ENCODE measurements at places on chromosomes 11 and 22. TPM values are rescaled to one million over a fixed set of nuclear protein-coding genes. Genes with fewer than 3 reads are reported as not detected.

KCNE3 gene
- total RNA-seq = 0.55 TPM

DNA sequence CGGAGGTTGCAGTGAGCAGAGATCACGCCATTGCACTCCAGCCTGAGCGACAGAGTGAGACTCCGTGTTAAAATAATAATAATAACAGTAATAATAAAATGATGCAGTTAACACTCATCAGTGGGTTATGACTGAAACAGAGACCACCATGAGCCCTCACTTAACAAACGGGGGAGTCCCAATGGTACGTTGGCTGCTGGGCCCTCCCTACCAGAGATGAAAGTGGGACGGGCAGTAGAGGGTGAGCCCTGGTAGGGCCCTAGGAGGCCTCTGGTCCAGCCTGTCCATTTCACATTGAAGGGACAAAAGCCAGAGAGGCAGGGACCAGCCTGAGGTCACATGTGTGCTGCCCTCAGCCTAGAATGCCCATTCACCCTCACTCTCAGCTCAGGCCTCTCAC, 13.7 kb upstream of the KIAA0930 start:
- no peak for DNase-seq

TRIM5 gene
- 29.0 TPM for total RNA-seq

DNA sequence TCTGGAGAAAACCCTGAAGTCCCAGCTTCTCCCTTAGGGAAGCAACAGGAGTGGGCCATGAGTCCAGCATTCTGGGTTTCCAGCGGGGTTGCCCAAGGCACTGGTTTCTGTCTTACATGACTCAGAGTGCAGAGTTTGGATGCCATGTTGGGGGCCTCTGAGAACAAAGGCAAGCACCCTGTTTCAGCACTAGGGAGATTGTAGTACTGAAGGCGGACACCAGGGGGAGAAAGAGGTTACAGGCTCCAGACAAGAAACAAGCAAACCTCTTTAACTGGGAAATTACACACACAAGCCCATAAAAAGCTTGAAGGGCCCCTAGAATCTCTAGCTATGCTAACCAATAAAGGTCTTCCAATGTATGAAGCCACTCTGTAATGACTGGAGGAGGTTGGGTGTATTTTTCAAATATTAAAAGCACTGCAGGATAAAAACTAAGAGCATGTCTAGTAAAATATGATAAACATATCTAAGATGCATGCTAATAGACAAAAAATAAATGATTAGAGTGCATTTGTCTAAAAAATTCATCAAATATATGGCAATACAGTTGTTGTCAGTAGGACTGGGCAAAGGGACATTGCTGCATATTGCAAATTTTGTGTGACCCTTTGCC, 7.1 kb downstream of the MS4A6E start:
- no peak for DNase-seq

DNA sequence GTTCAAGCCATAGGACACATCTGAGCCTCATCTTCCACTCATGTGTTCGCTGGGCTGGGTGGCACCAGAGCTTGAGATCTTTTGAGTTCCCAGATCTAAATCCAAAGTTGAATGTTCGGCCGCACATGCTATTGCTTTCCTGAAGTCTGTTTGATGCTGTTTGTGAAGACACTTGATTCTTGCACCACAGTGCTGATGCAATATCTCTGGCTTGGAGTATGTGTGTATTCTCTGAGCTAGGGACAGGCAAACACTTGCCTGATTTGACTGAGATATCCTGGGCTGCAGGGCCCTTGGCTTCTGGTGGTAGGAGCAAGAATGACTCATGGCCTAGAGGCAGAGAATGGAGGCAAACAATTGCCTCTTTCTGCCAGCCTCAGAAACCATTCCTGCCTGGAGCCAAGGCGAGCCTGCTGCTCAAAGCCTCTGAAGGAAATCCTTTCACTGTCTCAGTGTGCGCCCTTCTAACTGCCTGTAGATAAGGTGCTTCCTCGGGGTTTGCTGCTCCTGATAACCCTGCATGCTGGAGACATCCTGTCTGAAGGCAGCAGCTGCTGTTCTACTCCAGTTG, 73.0 kb downstream of the CYB5R2 start:
- peak; percentile 39 for DNase-seq

DNA sequence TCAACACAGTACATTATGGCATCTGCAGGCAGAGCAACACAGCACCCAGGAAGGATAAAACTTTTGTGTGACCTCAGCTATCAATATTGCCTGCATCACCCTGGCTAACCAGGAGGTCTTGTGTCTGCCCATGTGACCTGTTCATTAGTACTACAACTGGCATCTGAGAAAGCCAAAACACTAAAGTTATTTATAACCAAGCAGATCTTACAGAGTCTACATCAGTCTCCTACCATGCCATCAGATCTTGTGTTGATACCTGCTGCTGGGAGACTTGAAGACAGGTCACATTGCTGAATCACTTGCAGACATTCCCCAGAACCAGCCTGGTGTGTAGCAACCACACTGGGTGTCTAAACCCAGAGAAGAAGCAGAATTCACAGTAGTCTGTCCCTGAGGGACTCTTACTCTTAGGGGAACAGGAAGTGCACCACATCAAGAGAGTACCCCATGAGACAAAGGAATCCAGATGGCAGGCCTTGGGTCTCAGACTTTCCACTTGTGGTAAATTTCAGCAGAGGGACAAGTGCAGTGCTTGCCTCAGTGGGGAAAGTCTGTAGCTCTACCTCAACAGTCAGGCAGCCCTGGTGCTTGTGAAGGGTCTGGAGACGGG, 7.0 kb downstream of the OR9G1 start:
- DNase-seq = no peak

CDCA5 gene
- 6.9 TPM for total RNA-seq

DNA sequence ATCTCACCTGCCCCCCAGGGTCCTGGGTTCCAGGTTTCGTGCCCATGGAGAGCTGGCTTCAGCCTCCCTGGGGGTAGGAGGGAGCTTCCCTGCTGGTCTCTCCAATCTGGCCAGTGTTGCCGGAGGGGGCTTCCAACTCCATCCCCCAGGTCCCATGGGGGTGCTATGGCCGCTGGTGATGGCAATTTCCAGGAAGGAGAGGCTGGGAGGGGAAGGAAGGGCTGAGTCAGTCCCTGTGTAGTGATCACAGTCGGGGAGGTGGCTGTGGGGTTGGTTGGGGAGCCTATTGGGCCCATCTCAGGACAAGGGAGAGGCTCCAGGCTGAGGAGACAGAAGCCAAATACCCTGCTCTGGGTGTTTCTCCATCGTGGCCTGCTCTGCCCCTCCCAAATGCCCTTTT, 5.7 kb upstream of the CDC42EP2 start:
- no peak for DNase-seq

TEX54 gene
- total RNA-seq = not detected

DNA sequence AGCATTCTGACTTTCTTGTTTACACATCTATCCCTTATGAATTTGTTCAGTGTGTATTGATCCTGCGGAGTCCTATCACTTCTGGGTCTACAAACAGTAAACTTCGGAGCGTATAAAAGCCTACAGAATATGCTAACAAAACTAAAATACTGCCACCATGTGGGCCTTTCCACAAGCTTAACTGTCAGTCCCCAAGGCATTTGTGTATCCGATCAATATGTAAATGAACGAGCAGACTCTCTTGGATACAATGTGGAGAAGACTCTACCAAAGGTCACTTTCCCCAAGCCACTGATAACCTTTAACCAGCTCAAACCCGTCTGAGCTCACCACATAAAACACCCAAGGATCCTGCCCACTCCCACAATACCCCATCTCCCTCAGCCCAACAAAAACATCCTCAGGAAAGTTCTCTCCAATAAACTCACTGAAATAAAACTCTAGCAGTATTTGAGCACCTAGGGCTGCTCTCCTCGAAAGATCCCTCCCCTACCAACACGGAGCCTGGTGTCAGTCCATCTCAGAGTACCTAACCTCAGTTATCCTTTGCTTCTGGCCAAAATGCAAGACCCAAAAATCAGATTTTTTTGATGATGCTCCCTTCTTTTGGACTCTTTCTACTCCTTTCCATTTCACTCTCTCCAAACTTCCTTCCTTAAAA, 17.8 kb downstream of the ADA2 start:
- DNase-seq = no peak

CBLIF gene
- not detected for total RNA-seq

CARNS1 gene
- total RNA-seq = 0.21 TPM

OR10D3 gene
- not detected for total RNA-seq

- peak; percentile 21 for DNase-seq
Observed at GRCh38 chr11:35714882-35715627, 52.5 kb downstream of the TRIM44 start.

DNA sequence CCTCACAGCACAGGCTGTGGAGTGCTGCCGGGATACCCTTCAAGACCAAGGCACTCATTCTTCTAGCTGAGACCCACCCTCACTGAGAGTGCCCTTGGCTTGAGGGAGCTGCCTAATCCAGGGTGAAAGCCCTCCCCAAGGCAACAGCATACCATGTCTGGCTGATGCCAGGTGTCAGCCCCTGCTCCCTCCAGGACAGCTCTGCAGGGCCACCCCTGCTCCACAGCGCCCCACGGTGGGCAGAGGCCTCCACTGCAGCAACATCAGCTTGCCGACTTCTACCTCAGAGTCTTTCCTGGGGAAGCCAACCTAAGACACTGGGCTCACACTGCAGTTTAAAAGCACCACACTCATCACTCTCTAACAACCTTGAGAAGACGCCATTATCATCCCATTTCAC, 29.0 kb downstream of the TTLL1 start:
- DNase-seq = no peak

- DNase-seq = no peak
Observed at GRCh38 chr11:84922212-84922805, 704.8 kb downstream of the DLG2 start.

DNA sequence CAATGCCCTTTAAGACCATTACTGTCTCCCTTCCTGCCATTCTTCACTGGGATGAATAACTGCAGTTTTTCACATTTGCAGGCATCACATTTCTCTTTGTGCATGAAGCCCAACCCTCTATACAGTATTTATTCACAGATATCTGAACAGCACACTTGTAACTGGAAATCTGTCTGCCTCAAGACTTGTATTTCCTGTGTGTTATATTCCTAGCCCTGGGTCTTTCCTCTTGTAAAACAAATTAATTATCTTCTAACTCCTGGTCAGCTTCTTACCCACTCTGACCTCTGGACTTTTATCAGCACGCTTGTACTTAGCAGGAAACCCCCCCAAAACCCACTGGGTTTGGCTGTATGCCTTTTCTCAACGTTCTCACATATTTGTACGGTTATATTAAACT, 2.0 kb downstream of the CSRP3 start:
- no peak for DNase-seq

DNA sequence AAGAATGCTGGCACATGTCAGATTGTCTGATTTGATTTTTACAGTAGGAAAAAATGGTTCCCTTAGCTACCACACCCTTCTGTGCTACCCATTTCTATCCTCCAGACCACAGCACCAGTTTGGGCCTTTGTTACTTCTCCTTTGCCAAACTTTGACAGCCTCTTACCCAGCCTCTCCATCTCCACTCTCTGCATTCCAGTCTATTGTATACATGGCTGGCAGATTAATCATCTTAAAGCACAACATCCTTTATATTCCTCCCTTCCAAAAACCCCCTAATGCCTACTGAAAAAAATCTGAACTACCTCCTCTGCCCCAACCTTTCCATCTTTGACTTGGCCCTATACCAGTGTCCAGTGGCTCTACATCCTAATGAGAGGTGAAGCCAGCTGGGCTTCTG, 10.8 kb upstream of the PANX1 start:
- DNase-seq = no peak

- peak; percentile 25 for DNase-seq
Observed at GRCh38 chr11:68010090-68011041, at the start of gene ALDH3B1. ALDH3B1 (plus strand) TSS chr11:68010327; CDS start chr11:68015298, 4,971 bp downstream.

- no peak for DNase-seq
Observed at GRCh38 chr11:70174547-70175235, 28.4 kb upstream of the FADD start.

DNA sequence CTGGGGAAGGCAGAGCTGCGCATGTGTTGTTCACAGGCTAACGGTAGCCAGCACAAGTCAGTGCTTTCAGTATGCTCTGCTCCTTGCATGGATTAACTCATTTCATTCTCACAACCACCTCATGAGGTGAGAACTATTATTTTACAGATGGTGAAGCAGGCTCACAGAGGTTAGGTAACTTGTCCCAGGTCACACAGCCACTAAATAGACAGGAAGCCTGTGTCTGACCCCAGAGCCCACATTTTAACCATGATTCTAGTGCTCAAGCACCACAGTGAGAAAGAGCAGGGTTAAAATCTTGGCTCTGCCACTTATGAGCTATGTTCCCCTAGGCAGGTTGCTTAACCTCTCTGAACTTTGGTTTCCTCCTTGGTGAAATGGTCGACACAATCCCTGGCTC, 6.2 kb upstream of the SNX15 start:
- no peak for DNase-seq

PTPN5 gene
- total RNA-seq = 0.07 TPM

GRCh38 chr11:123045101-123045500, 16.8 kb downstream of the HSPA8 start:
- no peak for DNase-seq

DNA sequence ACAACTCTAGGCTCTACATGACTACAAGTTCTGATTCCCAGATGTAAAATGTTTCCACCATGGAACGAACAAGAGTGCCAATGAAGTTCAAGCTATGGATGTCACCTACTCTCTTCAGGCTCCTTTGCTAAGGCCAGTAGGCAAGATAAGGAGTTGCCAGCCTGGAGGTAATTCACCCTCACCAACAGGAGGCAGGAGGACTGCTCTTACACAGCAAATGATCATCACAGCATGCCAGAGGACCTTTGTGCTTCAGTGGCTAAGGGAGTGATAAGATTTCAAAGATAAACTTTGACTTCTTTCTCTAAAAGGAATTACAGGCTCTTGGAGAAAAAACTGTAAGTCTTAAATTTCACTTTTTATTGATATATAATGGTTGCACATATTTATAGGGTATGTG, 54.1 kb upstream of the SLC36A4 start:
- no peak for DNase-seq

RHOD gene
- 97.0 TPM for total RNA-seq

- no peak for DNase-seq
Observed at GRCh38 chr11:121802542-121802941, 313.5 kb downstream of the BLID start.

KDM4E gene
- total RNA-seq = not detected

OR51B4 gene
- total RNA-seq = not detected

GRCh38 chr11:116111546-116111945, 607.3 kb upstream of the CADM1 start:
- no peak for DNase-seq

UFD1 gene
- total RNA-seq = 50.9 TPM

DNA sequence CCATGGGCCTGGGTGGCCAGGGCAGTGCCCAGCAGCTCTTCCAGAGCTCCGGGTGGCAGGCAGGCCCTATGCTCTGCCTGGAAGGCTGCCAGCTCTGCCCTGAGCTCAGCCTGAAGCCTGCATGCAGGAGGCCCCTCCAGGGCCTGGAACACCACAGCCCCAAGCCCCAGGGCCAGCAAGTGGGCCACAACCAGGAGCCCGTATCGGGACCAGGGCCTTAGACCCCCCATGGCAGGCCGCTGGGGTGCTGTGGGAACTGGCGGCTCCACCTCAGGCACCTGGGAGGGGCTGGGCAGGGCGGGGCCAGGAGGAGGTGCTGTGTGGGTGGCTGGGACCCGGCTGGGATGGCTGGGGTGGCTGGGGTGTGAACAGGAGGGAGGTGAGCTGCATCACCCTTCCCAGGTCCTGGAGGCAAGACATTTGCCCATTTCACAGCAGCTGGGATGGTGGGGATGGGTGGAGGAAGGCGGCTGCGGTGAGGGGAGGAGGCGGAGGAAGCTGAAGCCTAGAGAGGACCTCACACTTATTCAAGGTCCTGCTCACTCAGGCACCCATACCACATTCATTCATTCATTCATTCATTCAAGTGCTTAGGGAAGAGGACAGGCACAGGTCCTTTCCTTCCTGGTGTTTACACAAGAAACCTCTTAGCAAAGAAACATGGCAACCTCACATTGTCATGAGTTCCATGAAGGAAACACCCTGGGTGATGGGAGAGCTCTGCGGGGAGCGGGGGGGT, at the start of gene KCNK7:
Gene KCNK7 (minus strand): TSS at position 258 of the 739 bp plus-strand sequence. CDS start 28 bp downstream, at position 230.
- no peak for DNase-seq
